ENCODE measurements at places on chromosomes 1 and 21. TPM values are rescaled to one million over a fixed set of nuclear protein-coding genes. Genes with fewer than 3 reads are reported as not detected.

Gene AVPR1B
- not detected for total RNA-seq

Gene MANEAL
- 8.8 TPM for total RNA-seq

Gene IFI44L
- total RNA-seq = 7.4 TPM

Gene LRRC8C
- total RNA-seq = 2.0 TPM

Gene DNALI1
- 37.4 TPM for total RNA-seq

Gene FOXO6
- 3.3 TPM for total RNA-seq

Gene SPRR2B
- not detected for total RNA-seq

Gene INSRR
- total RNA-seq = 3.0 TPM

Gene NUP133
- 36.4 TPM for total RNA-seq

Gene TEX38
- total RNA-seq = 30.6 TPM

Gene YOD1
- 6.2 TPM for total RNA-seq

Gene HHIPL2
- not detected for total RNA-seq

Gene CCDC27
- not detected for total RNA-seq

Gene TIAM1
- 38.1 TPM for total RNA-seq

Gene FMO4
- total RNA-seq = 7.1 TPM

Gene NHLH2
- total RNA-seq = 0.74 TPM

Gene CD160
- not detected for total RNA-seq

Gene STIL
- 1.5 TPM for total RNA-seq

Gene CELA3B
- total RNA-seq = not detected

Gene FMO2
- total RNA-seq = 10.6 TPM

Gene DPT
- total RNA-seq = 4.7 TPM

Gene IBA57
- 5.6 TPM for total RNA-seq

Gene SCAMP3
- 84.1 TPM for total RNA-seq

Gene SLC45A1
- 4.3 TPM for total RNA-seq

Gene VWA1
- total RNA-seq = 191 TPM

Gene CELA3A
- not detected for total RNA-seq

Gene PDC
- not detected for total RNA-seq

Gene REN
- 0.36 TPM for total RNA-seq

Gene ICOSLG
- 3.7 TPM for total RNA-seq

Gene RGS4
- 3.0 TPM for total RNA-seq

Gene FHAD1
- 0.27 TPM for total RNA-seq

Gene NBPF20
- total RNA-seq = 1.4 TPM

Gene MMP23B
- total RNA-seq = 55.4 TPM

Gene OLFML2B
- 29.7 TPM for total RNA-seq

Gene MAP10
- total RNA-seq = 0.82 TPM

Gene SYPL2
- total RNA-seq = 48.1 TPM

Gene ST6GALNAC3
- total RNA-seq = 0.80 TPM

Gene TCHHL1
- not detected for total RNA-seq

Gene ANGPTL3
- total RNA-seq = not detected

Data from prostate gland (tissue), 2 donors.